Spinal cord (tissue), 10 donors: ENCODE measurements at places on chromosomes 1 and 21. TPM values are rescaled to one million over a fixed set of nuclear protein-coding genes. Genes with fewer than 3 reads are reported as not detected.

The SPATA45 gene
- 4.7 TPM for total RNA-seq

The RYR2 gene
- total RNA-seq: 9.2 TPM

The SFT2D2 gene
- 42.1 TPM for total RNA-seq

The CFHR4 gene
- 0.11 TPM for total RNA-seq

The CNN3 gene
- 326 TPM for total RNA-seq

The ATP13A2 gene
- 62.1 TPM for total RNA-seq

The INAVA gene
- 5.7 TPM for total RNA-seq

The TRIM17 gene
- total RNA-seq: 2.2 TPM

The CEP350 gene
- 98.3 TPM for total RNA-seq

The YIPF1 gene
- total RNA-seq: 34.8 TPM

The PPIAL4G gene
- total RNA-seq: 0.22 TPM

The AVPR1B gene
- total RNA-seq: 0.17 TPM

The SLC9C2 gene
- total RNA-seq: 0.79 TPM

The PDZK1IP1 gene
- not detected for total RNA-seq

The CLDN17 gene
- total RNA-seq: not detected

The GLIS1 gene
- total RNA-seq: 0.50 TPM

The SPATA21 gene
- 0.17 TPM for total RNA-seq

The ADAM30 gene
- not detected for total RNA-seq

The SELE gene
- 7.8 TPM for total RNA-seq

The BMP8A gene
- total RNA-seq: 3.0 TPM

The LCE6A gene
- total RNA-seq: not detected

The ATP1A4 gene
- total RNA-seq: 0.10 TPM

The TNFAIP8L2 gene
- total RNA-seq: 4.5 TPM

The HSD3B2 gene
- not detected for total RNA-seq

The C1orf141 gene
- total RNA-seq: 0.79 TPM

The ALPL gene
- 10.5 TPM for total RNA-seq

The LINGO4 gene
- total RNA-seq: 0.22 TPM

The EPHA2 gene
- total RNA-seq: 5.0 TPM

The IL10 gene
- total RNA-seq: 3.1 TPM

The CYP2J2 gene
- 5.0 TPM for total RNA-seq

The CDC7 gene
- 22.9 TPM for total RNA-seq

The CCDC17 gene
- not detected for total RNA-seq
